Inflammatory macrophage treated with lipopolysaccharide for 4 hours (primary cell): ENCODE measurements at places on chromosomes 1 and 21.

- DNase-seq = no peak
Measured at GRCh38 chr1:50358962-50359361, 64.3 kb downstream of the DMRTA2 start.

DNA sequence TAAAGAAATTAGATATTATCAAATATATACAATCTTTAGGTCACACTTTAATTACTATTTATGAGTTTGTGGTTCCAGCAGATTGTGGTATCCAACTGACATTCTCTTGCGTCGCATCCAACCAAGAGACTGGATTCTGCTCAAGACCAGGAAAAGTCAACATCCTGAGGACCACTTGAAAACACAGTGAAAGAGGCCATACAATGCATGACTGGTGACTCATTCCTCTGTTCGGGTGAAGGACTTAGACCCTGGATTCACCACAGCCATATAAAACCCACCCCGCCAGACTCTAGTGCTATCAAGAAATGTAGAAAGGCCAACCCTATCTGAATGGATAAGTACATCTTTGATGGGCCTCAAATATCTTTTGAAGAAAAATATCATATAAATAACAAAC lies 14.5 kb upstream of the CFHR4 start:
- no peak for DNase-seq

DNA sequence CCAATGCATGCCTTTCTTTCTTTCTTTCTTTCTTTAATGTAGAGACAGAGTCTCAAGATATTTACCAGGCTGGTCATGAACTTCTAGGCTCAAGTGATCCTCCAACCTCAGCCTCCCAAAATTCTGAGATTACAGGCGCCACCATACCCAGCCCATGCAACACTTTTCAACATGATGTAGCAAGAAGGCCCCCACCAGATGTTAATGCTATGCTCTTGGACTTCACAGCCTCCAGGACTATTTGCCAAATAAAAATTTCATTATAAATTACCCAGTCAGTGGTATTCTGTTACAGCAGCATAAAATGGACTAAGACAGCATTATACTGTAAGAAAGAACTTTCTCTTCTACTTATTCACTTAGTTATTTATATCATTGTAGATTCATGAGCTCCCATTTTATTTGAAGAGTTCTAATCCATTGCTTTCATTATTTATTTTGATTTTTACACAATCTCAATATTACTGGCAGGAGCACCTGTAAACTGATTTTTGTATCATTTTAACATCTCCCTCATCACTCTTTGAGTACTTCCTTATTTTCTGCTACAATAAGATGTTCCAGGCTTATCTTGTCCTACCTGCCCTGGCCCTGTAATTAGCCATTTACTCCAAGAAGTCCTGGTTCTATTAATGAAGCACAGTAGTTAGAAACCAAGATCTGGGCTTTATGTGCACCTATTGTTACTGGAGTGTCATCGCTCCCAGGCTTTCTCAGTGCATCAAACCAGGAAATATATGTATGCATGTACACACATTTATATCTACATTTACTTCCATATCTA lies 4.8 kb upstream of the RCSD1 start:
- DNase-seq = no peak

DNA sequence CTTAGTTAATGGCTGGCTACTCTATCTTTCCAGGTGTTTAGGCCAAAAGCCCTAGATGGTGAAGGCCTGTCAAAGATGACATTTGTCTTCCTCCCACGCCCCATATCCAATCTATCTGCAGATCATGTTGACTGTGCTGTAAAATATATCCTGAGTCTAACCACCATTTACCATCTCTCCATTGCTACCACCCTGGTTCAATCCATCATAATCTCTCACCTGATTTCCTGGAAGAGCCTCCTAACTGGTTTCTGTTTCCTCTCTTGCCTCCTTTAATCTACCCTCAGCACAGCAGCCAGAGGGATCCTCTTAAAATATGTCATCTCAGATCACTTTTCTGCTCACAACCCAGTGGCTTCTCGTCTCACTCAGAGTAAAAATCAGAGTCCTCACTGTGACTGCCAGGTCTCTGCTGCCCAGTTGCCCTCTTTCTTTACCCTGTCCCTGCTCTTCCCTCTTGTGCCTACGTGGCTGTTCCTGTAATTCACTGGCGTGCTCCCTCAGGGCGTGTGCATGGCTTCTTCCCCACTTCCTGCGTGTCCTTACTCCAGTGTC lies 17.8 kb downstream of the TMEM50A start:
- DNase-seq = no peak
